ENCODE measurements at places on chromosomes 1 and 21.

- no peak for DNase-seq
Observed at GRCh38 chr1:221104596-221104995, 225.4 kb downstream of the HLX start.

DNA sequence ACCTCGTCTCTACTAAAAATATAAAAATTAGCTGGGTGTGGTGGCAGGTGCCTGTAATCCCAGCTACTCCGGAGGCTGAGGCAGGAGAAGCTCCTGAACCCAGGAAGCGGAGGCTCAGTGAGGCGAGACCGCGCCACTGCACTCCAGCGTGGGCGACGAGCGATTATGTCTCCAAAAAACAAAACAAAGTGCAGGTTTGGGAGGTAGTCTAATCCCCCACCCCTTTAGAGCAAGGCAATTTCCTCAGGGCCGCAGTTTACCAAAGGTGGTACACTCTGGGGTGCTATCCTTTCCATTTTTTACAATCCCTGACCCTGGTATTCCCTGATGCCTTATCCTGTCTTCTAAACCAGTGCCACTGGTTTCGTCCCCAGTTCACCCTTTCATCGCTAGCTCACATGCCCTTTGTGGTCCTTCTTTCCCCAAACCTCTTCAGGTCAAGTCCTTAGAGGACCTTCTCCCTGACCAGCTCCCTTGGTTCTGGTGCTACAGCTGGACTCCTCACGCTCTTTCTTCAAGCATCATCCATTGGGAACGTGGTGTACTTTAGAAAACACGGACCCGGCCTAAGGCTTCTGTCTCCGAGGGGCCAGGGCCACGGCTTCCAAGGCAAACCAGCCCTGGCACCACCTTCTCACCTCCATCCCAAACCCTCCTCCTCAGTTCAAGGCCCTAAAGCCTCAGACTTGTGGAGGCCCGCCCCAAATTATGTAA is 873 bp downstream of the IFT25 start:
- no peak for DNase-seq

DNA sequence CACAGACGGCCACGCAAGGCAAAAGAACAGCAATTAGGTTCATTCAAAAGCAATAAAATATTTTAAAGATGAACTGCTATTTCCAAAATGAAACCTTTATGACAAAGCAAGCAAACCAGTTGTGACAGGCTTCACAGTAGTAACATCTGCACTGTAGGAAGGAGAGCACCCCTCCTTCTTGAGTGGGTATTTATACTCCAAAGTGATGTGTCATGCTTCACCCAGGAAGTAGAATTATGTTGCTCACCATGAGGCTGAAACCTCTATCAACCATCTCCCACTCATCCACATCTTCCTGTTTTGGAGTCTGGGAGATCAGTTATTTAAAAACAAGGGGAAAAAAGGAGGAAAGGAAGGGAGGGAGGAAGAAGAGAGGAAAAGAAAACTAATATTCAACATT is 885 bp downstream of the OR2T10 start:
- peak; percentile 32 for DNase-seq

GRCh38 chr1:111908011-111908621 is 81.4 kb downstream of the KCND3 start:
- no peak for DNase-seq

GRCh38 chr1:119314001-119314796 is 54.4 kb upstream of the HAO2 start:
- no peak for DNase-seq

DNA sequence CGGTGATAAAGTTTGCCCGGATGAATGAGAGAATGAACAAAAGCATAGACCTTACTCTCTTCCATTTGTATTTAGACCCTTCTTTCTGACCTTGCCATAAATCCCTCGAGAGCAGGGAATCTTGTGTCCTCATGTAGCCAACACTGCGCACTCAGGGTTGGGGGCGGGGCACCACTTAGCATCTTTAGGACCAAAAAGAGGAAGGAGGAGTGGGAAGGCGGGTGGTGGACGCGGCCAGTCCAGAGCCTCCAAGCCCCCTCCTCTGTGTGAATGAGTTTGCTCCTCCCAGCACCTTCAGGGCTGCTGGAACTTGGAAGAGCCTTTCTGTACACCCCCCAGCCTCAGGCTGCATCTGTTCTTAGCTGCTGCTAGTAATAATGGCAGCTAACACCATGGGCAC is 141.9 kb upstream of the TMEM51 start:
- no peak for DNase-seq

GRCh38 chr1:198320759-198321158 is 164.0 kb downstream of the NEK7 start:
- DNase-seq, result no peak

- no peak for DNase-seq
Observed at GRCh38 chr21:33963848-33964555, 48.4 kb upstream of the ATP5PO start.

GRCh38 chr1:243582326-243582725 is 267.7 kb downstream of the AKT3 start:
- DNase-seq, result no peak

DNA sequence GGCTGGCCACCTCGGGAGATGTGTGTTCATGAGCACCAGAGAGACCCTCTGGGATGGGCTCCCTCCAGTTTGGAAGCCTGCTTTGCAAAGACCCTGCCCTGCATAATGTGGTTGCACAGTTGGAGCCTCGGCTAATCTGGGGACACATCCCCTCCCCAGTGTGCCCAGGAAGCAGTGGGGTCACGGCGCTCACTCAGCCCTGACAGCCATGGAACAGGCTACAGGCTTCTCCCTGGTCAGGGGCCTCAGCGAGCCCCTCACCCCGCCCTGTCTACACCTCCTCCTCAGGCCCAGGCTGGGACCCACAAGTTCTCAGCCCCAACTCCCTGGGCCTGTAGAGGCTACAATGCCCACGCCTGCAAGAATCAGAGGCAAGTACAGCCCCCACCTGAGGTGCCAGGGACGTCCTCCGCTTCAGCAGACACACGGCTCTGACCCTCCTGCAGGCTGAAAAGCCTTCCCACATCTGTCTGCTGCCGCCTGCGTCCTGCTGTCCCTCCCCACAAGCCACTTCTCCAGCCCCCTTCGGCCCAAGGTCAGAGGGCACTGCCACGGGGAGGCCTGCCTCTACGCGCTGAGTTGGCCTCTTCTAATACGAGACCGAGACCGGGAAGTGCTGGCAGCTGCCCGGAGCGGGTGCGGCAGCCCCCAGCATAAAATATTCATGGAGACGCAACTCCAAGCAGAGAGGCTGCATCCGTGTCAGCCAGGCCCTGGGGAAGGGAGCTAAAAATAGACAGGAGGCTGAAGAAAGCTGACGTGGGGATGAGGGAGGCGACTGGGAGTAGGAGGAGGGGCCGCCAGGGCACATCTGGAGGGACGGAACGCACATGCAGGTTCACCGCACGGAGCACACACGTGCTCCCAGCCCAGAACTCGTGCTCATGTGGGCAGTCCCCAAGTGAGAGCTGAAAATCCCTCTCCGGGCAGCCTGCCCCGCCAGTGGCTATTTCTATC is 15.2 kb upstream of the GPR153 start:
- no peak for DNase-seq

GRCh38 chr1:20711285-20712214 is 6.3 kb downstream of the KIF17 start:
- no peak for DNase-seq

GRCh38 chr1:155184835-155185782 is 11.5 kb downstream of the TRIM46 start:
- peak; percentile 82 for DNase-seq

DNA sequence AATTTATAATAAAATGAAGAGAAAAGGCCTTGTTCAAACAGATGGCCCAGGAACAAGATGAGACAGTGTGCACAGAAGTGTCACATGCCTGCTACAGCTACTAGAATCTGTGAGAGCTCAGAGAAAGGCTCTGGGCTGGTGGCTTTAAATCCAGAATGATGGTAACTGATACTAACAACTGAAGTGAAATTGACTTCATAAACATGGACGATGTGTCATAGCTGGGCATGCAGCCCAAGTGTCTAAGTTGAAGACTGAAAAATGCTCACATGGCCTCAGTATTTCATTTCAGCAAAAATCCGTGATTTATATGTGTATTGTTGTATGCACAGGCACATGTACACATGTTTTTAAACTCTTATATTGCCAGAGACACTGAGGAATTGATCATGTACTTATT is 208.3 kb upstream of the RUNX1 start:
- DNase-seq, result no peak

- DNase-seq, result peak; percentile 3
Observed at GRCh38 chr1:176515310-176515709, 52.3 kb downstream of the PAPPA2 start.

- no peak for DNase-seq
Observed at GRCh38 chr1:231959225-231959884, 332.8 kb downstream of the DISC1 start.

DNA sequence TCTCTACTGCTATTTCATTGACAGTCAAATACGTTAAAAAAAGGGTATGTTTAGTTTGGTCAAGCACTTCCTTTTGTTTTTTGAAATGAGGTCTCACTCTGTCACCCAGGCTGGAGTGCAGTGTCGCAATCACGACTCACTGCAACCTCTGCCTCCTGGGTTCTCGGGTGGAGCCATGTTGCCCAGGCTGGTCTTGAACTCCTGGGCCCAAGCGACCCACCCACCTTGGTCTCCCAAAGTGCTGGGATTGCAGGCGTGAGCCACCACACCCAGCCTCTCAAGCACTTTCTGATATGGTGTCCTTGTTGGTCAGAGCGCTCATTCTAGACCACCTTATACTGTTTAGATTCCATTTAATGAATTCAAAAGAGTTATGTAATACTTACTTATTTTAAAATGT is 20.9 kb upstream of the RHBDL2 start:
- no peak for DNase-seq

DNA sequence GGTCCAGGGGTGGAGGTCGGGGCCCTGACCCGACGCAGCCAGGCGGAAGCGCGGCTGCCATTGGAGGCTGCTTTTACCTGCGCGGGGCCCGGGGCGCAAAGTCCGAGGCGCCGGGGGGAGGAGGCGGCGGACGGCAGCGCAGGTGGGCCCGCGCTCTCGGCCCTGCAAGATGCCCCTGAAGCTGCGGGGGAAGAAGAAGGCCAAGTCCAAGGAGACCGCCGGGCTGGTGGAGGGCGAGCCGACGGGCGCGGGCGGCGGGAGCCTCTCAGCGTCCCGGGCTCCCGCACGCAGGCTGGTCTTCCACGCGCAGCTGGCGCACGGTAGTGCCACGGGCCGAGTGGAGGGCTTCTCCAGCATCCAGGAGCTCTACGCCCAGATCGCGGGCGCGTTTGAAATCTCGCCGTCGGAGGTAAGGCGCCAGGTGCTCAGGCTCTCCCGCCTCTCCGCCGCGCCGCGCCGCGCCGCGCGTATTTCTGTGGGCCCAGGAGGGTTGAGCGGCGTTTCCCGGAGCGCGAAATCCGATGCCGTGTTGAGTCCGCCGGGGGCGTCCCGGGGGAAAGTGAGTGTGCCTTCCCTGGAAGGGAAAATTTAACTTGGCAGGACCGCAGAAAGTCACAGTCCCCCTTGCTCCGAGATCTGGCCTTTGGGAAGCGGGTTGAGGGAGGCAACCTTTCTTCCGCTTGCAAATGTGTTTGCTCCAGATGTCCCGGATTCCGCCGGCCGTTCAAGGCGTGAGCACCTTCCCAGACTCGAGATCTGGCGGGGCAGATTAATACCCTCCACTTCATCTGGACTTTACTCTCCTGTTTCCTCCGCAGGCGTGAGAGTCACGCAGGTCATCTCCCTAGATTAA is at the start of gene GIPC2:
GIPC2 (plus strand) TSS at position 41 of the 853 bp plus-strand sequence; CDS start at position 170, 129 bp downstream.
- DNase-seq, result no peak

DNA sequence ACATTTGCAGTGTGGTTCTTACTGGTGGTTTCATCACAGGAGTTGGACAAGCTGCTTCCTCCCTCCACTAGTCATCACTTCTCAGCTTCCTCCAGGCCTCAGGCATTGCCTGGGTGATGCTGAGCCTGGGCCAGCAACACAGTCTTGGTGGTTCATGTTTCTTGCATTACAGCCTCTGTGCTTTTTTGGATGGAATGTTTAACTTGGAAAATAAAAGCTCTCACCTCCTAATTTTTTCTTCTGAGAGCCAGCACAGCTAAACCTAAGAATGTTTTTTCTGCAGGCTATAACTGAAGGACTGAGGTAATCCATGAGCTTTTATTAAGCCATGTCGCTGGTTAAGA is 66.1 kb upstream of the RHOU start:
- no peak for DNase-seq

DNA sequence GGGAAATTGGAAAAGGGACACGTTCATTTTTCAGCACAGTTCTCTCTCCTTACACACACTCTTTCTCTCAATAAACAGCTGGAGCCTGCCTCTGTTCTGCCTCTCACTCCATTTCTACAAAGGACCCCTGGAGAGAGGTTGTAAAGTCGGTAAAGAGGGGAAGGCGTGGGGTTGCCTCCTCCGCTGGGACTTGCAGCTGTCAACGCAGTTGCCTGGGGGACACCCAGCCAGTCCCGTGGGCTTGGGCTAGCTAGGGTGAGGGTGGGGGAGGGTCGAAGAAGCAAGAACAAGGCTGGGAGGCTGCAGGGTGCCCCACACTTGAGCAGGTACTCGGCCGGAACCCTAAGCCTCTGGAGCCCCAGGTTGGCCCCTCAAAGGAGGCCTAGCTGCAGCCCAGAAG is 27.6 kb downstream of the C1orf216 start:
- DNase-seq, result no peak

GRCh38 chr1:37130221-37130948 is 96.1 kb upstream of the GRIK3 start:
- no peak for DNase-seq

- DNase-seq, result no peak
Observed at GRCh38 chr1:229003233-229004031, 267.5 kb upstream of the RAB4A start.

DNA sequence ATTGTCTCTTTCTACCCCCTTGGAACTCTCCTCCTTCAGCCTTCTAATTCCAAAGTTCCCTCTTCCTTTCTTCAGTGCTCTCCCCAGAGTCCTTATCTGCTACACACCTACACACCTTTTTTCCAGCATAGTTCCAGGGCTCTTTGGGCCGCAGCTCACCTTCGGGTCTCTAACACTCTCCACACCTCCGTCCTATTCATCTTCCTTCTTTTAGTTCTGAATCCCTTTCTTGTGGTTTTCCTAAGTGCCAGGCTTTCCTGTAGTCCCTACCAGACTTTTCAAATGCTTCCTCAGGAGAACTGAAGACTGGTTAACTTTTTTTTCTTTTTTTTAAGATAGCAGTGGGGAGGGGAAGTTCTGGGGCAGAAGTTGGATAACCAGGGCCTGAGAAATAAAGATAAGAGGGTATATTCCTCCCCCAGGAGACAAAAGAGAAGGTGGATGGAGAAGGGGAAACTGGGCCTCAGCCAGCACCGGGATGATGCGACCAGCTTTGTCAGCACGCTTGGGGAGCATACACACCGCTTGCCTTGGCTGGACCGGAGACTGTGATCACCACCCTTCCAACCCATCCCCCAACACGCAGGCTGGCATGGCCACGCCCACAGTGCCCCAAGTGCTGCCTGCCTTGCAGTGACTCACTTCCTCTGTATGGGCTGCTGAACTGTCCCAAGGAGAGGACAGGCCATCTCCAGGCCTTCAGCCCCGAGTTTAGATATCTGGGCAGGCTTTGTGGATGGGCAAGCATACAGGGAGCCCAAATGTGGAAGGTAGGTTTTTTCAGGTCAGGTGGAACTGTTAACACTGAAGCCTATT is 2.5 kb upstream of the CERS2 start:
- DNase-seq, result peak; percentile 36
